ENCODE measurements at places on chromosomes 16 and 17.

GRCh38 chr17:51601622-51602261 lies 341.4 kb downstream of the UTP18 start:
- no peak for DNase-seq

- DNase-seq, result no peak
Measured at GRCh38 chr16:3119701-3120408, 7.5 kb downstream of the ZNF205 start.

DNA sequence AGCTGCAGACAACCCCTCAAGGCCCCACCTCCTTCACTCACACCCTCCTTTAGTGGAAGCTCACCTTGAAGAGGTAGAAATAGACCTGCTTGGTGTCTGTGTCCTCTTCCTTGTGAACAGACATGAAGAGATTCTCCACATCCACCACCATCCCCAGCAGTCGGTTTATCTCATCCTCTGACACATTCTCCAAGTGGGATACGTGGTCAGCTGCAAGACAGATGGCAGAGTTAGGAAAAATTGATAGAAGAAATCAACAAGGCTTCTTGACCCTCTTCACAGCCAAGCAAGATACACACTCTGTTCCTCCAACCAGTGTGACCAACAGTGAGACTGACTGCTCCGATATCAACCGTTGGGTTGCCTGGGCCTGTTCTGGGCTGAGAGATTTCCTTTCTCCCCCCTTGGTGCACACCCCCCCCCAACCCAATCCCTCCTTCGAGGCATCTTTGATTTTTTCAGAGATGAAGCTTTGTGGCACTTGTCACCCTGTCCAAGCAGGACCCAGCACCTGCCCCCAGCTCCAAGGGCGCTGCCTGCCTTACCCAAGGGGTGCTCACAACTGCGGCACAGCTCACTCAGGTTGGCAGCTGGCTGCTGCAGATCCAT lies 902 bp downstream of the KAT2A start:
- no peak for DNase-seq

DNA sequence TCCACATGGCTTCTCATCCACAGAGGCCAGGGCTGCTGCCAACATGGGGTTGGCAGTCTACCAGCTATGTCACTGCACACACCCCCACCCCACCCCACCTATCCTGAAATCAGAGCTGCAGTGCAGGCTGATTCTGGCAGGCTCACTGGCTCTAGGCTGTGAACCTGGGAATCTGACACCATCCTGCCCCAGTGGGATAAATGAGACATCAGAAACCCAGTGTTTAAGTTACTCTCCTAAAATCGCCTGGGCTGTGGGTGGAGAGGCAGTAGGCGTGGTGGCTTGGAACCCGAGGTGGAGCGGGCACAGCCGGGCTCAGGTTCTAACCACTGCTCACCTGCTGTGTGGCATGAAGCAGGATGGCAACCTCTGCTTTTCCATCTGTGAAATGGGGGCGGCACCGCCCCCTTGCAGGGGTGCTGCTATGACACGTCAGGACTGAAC lies 5.6 kb downstream of the SLC38A8 start:
- DNase-seq, result no peak

DNA sequence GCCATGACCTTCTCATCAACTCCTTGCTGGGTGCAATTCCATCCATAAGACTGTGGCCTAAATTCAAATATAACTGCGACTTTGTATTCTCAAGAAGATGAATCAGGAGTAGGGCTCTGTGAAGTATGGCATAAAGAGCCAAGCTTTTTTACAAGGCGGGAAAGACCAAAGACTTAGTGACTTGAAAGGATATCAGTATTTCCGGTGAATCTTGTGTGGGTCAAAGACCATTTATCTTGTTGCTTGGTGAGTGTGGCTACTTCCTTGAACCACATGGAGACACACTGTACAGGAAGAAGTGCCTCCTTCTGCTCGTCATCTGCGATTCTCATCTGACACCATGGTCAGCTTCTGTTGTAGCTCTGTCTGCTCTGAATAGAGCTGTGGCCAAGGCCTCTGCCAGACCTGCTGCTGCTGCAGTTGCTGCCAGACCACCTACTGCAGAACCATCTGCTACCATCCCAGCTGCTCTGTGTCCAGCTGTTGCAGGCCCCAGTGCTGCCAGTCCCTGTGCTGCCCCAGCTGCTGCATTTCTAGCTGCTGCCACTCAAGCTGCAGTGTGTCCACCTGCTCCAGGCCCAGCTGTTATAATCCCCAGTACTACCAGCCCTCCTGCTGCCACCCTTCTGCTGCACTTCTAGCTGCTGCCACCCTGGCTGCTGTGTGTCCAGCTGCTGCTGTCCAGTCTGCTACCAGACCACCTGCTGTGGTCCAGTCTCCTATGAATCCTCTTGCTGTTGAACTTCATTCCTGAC lies 6.1 kb upstream of the KRTAP2-4 start:
- no peak for DNase-seq

DNA sequence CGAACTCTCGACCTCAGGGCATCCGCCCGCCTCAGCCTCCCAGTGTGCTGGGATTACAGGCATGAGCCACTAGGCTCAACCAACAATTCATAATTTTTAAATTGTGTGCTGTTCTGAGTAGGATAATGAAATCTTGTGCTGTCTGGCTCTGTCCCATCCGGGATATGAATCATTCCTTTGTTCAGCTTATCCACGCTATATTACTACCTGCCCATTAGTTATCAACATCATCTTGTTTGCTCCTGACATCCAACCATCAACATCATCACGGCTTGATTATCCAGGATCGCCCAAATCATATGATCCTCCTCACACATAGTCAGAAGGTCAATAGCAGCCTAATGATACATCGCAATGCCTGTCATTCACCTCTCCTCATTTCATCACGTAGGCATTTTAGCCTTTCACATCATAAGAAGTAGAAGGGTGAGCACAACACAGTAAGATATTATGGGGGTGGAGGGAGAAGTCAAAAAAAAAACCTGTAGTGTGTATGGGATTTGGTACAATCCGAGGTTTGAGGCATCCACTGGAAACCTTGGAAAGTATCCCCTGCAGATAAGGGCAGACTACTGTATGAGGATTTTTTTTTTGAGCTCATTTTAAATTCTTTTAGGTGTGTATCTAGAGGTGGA lies 77.0 kb upstream of the SIAH1 start:
- DNase-seq, result no peak

DNA sequence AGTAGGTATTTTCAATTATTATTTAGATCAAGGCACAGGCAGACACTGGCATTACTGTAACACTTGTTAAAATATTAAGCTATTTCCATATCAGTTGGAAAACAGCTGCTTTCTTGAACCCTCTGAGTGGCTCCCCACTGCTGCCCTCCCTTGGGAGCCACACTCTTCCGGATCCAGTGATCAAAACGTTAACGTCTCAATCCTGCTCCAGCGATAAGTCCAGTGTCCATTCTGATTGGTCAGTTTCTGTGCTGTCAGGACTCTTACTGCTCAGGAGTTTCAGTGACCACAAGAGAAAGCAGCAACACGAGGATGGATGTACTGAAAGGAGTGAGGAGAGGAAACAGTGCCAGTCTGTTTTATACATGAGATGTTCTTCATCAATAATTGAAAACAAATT lies 13.8 kb upstream of the ZKSCAN2 start:
- DNase-seq, result no peak

DNA sequence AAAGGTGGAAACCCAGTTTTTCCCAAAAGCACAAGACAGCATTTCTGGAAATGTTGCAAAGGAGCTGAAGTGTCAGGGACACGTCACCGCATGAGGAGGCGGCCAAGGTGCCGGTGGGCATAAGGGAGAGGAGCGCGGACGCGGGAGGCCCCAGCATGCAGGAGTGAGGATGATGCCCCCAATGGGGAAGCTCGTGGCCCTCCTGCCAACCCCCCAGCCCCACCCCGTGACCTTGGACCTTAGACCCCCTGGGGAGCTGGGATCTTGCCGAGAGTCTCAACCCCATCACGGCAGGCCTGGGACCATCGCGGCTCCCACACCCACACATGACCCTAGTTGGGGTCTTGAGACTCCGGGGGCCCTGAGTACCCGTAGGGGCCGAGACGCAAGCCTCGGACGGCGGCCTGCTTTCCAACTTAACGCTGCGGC lies 119.4 kb upstream of the METRNL start:
- DNase-seq, result no peak

DNA sequence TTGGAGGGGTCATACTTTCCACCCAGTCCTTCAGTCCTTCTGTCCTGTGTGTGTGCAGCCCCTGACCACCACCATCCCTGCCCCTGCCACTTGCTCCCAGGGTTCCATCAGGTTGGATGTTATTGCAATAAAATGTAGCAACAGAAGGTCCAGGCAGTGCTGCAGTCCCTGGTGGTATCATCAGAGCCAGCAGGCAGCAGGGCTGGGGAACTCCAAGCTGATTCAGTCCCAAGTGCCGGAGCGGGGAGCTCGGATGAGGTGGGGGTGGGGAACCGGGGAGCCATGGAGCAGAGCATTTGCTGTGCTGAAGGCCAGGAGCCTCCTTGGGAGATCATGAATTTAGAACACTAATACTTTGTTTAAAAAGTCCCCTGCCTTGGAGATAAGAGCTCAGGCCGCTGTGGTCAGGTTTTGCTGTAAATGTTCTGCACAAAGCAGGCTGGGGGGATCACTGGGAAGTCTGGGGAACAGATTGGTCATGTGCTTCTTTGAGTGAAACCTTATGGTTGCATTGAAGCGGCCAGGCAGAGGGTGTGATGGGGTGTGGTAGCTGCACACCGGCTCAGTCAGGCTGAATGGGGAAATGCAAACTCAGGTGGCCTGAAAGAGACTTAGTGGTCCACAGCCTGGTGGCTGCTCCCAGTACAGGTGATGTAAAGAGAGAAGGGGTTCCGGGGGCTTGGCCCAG lies 225.9 kb downstream of the SEC14L1 start:
- no peak for DNase-seq

- DNase-seq, result no peak
Measured at GRCh38 chr17:72970246-72970645, 122.2 kb downstream of the SLC39A11 start.

- DNase-seq, result no peak
Measured at GRCh38 chr16:89001117-89002027, 24.4 kb upstream of the CBFA2T3 start.

GRCh38 chr17:6402258-6402657 lies 32.7 kb downstream of the AIPL1 start:
- no peak for DNase-seq

- no peak for DNase-seq
Measured at GRCh38 chr16:88320947-88321634, 61.7 kb upstream of the ZNF469 start.

DNA sequence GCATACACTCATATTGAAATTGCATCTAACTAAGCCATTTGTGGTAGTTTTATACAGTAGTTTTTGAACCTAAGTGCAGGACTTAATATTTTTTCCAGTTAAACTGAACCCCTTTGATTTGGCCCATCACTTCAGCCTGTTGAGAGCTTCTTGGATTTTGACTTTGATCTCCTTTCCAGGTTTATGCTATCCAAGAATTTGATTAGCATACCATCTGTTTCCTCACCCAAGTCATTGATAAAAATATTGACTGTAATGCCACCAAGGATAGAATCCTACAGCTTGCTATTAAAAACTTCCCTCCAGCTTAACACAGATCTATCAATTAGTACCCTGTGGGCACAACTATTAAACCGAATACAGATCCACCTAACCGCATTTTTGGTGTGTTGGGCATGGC lies 7.2 kb downstream of the TMEM94 start:
- no peak for DNase-seq

DNA sequence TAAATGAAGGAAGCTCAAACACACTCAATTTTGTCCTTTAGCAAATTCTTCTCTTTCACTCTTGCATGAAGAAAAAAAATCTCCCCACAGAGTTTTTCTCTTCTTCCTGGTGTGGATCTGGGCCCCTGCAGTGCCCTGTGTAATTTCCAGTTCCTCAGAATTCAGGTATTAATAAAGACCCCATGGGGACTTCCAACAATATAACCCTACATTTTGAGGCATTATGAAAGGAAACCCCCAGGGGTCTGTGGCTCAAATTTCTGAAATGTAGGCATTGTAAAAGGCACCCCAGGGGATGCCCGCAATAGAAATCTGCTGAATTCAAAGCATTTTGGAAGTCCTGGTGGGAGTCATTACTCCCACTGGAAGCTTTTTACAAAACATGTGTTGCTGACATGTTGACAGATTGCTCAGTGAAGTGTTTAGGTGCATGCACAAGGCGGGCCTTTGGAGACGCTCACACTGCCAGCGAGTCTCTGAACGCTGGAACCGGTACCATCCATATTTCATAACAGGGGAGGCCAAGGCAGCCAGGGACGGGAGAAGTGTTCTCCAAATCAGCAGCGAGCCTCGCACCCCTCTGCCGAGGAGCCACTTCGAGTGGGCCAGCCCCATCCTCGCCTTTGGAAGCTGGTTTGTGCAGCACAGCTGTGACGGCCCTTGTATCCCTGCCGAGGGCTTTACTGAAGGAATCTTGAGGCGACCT lies 154.0 kb downstream of the ZNF423 start:
- no peak for DNase-seq

DNA sequence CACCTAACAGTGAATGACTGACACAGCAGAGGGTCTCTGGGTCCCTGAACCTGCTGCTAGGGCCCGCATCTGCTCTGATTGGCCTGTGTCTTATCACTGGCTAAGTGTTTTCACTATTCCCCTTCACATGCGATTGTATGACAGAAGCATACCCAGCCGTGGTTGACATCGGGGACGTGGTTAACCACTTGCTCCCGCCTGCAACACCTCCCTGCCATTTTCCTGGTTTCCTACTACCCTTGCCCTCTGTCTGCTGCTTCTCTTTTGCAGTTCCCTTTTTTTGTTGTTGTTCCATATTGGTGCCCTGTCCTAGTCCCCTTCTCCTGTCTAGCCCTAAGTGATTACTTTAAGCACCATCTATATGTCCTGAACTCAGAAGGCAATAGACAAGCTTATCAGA lies 177.0 kb downstream of the RGS9 start:
- no peak for DNase-seq

Measured in NCI-H1105 (cell line).